ENCODE measurements at places on chromosomes 7 and 10.

DNA sequence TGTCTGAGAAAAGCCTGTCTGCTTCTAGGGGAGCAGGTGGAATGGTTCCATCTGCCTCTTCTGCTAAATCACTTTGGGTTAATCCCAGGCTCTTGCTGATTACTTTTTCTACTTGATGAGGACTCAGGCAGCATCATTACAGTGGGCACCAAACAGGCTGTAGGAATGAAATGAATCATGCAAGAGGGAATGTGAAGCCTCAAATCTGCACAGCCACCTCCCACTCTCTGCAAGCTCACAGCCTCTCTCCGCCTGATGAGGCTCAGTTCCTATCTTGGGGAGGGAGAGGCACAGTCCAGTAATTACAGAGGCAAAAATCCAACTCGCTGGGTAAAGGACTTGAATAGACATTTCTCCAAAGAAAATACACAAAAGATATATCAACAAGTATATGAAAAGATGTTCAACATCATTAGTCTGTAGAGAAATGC lies 34.0 kb downstream of the HSPA12A start:
- DNase-seq, result no peak

DNA sequence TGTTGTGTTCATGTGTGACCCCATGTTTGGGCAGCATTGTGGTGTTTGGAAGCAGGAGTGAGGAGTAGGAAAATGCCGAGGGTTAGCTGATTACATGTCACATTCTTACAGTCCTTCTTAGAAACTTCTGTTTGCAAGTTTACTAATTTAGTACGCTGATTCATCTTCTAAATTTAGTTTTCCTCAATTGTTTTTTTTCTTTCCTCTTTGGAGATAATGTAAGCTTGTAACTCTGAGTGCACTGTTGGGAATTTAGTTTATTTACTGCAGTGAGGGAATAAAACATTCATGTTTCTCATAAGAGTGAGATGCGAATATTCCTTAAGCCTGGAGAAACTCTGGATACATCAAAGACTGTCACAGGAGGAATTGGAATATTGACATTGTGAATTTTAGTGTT lies 135.0 kb downstream of the NT5C2 start:
- DNase-seq, result no peak

GRCh38 chr10:69515699-69516259 lies 57.4 kb downstream of the NEUROG3 start:
- DNase-seq, result peak; percentile 62

DNA sequence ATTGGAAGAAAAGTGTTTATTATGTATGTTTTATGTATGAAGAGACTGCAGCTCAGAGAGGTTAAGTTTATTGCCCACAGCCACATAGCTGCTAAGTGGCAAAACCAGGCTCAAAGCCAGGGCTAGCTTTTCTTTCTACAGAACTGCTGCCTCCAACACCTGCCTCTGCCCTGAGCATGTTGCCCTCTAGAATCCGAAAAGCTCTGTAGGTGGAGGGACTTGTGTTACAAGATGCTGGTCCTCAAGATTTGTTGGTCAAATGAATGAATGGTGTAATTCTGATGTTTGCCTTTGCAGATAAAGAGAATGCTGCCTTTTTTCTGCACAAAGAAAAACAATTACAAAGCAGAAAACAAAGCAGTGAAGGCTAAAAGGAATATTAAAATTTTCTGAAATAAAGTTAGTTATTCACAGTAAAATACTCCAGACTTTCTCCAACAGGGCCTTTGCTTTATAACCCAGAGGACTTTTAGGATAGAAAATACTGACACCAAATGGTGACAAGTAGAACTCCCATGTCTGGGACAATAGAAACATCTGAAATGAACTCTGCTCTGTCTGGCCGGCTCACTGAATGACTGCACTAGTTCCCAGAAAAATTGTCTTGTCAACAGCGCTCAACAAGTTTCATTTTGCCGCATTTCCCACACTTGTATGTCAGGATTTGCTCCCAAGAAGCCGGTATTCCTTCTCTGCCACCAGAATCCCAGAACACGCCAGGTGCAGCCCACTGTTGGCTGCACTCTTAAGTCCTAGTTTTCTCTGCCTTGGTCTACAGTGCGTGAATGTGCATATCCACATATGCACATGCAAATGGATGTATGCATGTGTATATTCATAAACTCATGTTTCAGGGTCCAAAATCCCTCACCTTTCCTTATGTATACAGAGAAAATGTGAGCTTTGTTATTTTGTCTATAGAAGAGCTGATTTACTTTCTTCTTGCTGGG lies 11.0 kb upstream of the DNTT start:
- peak; percentile 70 for DNase-seq

DNA sequence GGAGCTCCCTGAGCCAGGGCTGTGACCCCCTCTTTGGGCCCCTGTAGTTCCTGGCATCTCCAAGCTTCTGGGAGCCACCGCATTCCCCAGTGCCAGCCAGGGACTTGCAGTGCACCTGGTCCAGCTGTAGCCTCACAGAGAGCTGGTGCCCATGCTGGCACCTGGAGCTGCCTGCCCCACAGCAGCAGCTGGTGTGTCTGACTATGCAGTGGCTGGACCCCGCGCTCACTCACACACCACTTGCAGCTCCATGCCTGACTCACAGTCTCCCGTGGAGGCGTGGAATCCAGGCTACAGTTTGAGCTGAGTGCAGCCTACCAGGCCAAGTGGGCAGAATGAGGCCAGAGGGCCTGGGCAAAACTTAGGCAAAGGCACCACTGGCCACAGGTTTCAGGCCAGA lies 102.2 kb upstream of the NAMPT start:
- DNase-seq, result no peak

- no peak for DNase-seq
Measured at GRCh38 chr10:126454045-126454751, 65.9 kb upstream of the ADAM12 start.

DNA sequence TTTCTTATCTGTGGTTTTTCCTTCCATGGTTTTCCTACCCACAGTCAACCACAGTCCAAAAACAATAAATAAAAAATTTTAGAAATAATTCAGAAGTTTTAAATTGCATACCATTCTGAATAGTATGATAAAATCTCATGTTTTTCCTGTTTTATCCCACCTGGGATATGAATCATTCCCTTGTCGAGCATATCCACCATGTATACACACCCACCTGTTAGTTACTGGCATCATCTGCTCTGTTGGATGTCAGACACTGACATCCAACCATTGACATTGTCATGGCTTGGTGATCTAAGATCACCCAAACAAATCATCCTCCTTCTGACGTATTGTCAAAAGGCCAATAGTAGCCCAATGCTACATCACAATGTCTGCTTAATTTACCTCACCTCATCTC lies 749.8 kb downstream of the TNS3 start:
- DNase-seq, result no peak

DNA sequence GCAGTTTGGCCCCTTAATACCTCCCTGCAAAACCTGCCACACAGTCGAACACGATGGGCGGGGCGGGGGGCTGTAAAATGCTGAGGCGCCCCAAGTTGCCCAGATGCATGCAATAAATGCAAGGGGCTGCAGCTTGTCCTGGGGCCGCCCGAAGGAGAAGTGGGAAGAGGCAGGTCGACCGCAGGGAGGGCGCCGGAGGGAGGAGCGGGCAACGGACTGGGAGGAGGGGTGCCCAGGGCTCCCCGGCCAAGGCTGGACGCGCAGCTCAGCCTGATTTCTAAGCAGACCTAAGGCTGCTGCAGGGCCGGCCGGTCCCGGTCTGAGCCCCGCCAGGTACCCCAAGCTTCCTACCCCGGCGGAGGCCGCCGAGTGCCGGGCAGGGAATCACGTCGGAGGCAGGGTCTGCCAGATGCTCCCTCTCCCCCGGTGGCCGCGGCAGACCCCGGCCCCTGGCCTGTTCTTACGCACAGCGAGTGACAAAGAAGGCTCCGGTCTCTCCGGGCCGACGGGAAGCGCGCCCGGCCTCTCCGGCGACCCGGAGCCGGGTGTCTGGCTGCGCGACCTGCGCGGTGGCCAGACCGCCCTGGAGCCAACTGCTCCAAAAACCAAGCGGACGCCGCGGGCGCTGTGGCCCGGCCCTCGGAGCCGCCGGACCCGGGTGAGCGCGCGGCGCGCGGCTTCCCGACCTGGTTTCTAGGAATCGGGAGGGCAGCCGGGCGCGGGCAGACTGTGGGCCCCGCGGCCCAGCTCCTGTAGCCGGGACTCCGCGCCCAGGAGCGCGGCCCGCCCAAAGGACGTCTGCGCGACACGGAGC lies 744 bp upstream of the EBF3 start:
- no peak for DNase-seq
